Occipital lobe (tissue), 3 donors: ENCODE measurements at places on chromosomes 12 and 14. TPM values are rescaled to one million over a fixed set of nuclear protein-coding genes. Genes with fewer than 3 reads are reported as not detected.

- no peak for DNase-seq
Observed at GRCh38 chr12:68572661-68573060, 38.0 kb upstream of the RAP1B start.

- DNase-seq: no peak
Observed at GRCh38 chr14:63273129-63273528, 45.6 kb downstream of the GPHB5 start.

DNA sequence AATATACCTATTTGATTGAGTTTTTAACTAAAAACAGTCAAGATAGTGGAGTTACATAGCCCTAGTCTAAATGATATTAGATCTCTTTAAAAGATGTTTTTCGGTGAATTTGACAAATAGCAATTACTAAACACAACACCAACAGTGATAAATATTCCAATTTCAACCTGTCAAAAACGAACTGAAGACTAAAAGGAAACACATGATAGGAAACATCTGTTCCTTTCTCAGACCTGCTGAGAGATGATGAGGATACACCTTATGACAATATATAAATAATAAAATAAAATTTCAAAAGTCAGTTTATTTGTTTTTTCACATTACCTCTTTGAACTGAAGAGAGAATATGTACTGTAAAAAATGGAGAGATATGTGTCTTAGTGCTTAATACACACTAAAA, 232.7 kb downstream of the RASSF9 start:
- no peak for DNase-seq

The DBX2 gene
- 1.6 TPM for total RNA-seq

- no peak for DNase-seq
Observed at GRCh38 chr14:31251028-31251958, 43.7 kb upstream of the HECTD1 start.

- DNase-seq: no peak
Observed at GRCh38 chr12:56886319-56886718, 47.9 kb downstream of the SDR9C7 start.

DNA sequence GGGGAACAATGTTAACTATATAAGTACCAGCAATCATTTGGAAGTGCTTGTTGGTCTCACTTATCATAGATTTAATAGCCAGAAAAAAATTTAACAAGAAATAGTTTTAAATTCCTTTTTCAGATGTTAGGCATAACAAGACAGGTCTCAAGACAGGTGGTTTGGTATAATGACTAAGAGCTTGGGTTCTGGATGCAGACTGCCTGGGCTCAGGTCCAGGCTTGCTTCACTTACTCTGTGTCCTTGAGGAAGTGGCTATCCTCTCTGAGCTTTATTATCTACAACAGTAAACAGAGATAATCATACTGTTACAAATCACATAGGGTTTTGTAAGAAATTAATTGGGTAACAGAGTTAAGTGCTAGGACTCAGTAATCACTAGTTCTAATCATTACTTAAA, 338.0 kb upstream of the FLRT2 start:
- no peak for DNase-seq

The OVCH1 gene
- 1.2 TPM for total RNA-seq

The SLCO1A2 gene
- total RNA-seq: 8.3 TPM

DNA sequence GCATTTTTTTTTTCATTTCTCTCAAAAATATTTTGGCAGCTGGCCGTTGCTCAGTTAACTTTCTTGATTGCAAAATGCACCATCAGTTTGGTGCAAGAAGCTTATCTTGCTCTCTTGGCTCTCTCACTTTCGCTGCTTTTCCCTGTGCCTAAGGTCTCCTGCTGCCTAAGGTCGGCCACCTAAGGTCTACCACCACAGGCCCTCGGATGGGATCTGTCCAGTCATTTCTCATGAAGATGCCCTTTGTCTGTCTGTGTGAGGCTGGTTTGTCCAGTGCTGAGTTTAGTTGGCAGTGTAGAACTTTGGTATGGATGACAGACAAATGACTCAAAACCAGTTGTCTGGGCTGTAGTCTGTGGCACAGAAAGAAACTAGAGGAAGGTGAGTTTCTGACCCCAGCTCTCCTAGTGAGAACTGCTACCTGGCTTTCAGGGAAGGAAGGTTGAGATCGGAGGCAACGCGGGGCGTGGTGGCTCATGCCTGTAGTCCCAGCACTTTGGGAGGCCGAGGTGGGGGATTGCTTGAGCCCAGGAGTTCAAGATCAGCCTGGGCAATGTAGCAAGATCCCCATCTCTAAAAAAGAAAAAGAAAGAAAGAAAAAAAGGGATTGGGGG, 2.6 kb downstream of the MLXIP start:
- no peak for DNase-seq

The BTG1 gene
- total RNA-seq: 22.8 TPM

The TBC1D30 gene
- total RNA-seq: 72.2 TPM

DNA sequence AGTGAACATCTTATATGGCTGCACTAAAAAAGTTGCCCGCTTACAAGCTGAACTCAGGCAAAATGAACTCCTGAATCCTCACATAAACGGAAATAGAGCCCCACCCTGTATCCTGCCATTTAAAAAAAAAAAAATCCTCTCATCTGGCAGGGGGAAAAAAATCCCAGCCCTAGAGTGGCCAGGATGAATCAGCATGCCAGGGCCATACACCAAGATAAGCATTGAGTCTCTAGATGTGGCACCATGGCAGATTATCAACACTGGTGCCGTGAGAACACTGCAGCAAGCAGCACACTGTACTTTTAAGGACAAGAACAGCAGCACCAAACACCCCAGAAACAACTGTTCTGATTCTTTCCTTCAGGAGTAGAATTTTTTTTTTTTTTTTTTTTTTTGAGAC, 65.5 kb downstream of the RASSF3 start:
- DNase-seq: no peak

DNA sequence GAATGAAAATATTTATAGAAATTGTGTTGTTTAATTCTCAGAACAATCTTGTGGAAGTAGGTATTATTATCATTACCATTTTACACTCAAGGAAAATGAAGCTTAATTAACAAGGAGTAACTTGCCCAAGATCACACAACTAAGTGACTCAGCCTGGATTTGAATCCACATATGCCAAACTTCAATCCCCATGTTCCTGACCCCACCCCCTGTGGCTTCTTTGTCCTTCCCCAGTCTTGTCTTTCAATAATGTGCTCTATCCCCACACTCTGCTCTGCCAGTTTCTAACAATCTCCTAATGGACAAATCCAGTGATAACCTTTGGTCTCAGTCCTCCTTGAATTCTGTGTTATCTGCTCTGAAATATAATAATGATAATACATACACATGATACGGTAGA, 355.2 kb downstream of the BMP4 start:
- DNase-seq: no peak
